ENCODE measurements at places on chromosomes 7 and 10.

- no peak for DNase-seq
Measured at GRCh38 chr10:121527690-121528089, 70.6 kb downstream of the FGFR2 start.

DNA sequence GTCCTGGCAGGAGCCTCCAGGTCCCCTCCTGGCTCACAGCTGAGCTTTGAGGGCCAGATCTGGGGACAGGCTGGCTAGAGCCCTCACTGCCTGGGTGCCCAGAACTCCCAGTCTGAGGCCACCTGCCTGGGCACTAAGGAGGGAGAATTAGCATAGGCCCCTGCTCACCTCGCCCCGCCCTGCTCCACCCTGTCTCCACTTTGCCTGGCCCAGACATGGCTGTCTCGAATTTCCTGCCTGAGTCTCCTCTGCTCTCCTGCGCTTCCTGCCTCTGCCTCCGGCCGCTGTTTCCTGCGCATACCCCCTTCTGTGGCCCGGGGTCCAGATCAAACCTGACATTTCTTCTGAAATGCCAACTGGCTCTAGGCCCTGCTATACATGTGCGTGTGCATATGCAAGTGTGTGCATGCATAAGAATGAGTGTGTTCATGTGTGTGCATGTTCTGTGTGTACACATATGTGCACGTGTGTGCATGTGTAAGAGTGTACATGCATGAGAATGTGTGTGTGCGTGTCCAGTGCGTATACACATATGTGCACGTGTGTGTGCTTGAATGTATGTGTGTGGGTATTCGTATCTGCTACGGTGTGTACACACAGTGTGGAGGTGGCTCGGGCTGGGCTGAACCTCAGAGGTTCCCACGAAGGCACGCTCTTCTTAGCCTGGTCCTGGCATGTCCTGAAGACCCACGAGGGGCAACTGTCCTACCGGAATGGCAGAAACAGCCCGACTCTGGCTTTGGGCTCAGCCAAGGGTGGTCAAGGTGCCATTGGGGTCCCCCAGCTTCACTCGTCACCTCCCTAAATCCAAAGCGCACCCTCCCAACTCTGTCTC is 64.9 kb downstream of the MYL10 start:
- DNase-seq: no peak

GRCh38 chr10:63833411-63834060 is 312.3 kb downstream of the REEP3 start:
- no peak for DNase-seq

GRCh38 chr7:117179701-117180100 is 143.2 kb downstream of the WNT2 start:
- no peak for DNase-seq

- DNase-seq: no peak
Measured at GRCh38 chr7:151176401-151176800, 8.9 kb upstream of the GBX1 start.

GRCh38 chr7:99409806-99410205 is 1.0 kb downstream of the BUD31 start:
- DNase-seq: no peak

DNA sequence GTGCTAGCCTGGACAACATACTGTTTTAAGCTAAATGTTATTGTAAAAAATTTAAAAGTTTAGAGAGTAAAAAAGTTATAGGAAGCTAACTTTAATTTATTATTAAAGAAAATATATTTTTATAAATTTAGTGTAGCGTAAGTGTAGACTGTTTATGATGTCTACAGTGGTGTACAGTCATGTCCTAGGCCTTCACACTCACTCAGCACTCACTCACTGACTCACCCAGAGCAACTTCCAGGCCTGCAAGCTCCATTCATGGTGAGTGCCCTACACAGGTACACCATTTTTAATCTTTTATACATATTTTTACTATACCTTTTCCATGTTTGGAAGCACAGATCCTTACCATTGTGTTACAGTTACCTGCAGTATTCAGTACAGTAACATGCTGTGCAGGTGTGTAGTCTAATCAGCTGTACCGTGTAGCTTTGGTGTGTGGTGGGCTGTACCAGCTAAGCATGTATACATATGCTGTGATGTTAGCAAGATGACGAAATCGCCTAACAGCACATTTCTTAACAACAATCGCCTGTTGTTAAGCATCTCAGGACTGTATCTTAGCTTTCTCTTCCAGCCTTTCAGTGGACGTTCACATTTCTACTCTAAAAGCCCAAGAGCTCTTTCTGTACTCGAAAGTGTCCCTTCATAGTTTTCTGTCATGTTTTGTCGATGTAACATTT is 12.5 kb downstream of the RNF32 start:
- no peak for DNase-seq

Measured in effector CD8-positive, alpha-beta T cell (primary cell).